ENCODE measurements at places on chromosomes 4 and X. TPM values are rescaled to one million over a fixed set of nuclear protein-coding genes. Genes with fewer than 3 reads are reported as not detected.

SORBS2 gene
- total RNA-seq = not detected

DNA sequence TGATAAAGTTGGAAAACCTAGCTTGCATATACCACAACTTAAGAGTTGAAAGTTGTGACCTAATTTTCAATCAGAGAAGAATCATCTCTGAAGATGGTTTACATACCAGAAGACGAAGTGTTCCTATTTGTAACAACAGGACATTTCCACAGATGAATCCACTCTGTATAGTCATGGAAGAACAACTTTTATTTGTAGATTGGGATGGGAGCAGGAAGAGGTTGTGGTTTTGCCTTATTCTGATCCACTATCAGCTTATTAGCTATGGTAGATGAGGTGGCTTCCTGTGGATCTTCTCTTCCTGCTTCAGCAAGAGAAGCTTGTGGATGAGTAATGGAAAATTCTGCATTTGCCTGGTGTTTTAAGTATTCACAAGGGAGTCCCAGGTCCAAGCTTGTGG lies 18.6 kb upstream of the SUPT20HL1 start:
- no peak for DNase-seq
- H3K4me3 ChIP-seq = no peak overlapping the region
- peaks cover 6% of the 10 kb centered on the region for H3K27me3 ChIP-seq

DNA sequence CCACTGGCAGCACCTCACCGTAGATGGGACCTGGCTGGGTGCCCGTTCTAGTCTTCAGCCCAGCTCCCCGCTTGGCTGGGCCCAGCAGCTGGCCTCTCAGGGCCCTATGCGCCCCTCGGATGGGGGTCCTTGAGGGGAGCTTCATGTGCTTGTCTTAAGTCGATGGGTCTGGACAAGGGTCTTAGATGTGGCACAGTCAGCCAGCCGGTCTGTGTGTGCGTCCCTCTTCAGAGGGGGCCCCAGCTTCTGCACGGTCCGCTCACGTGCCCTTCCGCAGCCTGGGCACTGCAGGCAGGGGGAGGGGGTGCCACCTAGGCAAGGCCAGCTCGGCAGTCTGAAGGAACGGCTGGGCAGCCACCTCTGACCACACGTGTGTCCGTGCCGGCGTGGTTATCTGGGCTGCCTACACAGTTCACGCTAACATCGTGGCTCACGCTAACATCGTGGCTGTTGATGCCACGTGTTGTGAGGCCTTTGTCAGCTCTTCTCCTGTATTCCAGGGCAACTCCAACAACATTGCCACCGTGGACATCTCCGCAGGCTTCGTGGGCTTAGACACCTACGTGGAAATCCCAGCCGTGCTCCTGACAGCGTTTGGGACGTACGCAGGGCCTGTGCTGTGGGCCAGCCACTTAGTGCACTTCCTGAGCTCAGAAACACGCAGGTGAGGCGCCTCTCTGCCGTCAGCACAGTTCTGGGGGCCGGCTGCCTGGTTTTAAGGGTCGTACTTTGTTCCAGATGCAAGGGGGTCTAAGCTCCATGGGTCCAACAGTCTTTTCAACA lies 34.5 kb downstream of the PIGG start:
- no peak for DNase-seq
- H3K27me3 ChIP-seq = no peaks in the 10 kb centered on the region
- no peaks in the 10 kb centered on the region for H3K4me1 ChIP-seq
- no peak overlapping the region for H3K4me3 ChIP-seq

GRCh38 chrX:24874604-24875247 lies 141.0 kb downstream of the ARX start:
- peaks cover 4% of the 10 kb centered on the region for H3K36me3 ChIP-seq
- no peaks in the 10 kb centered on the region for H3K4me1 ChIP-seq
- no peaks in the 10 kb centered on the region for H3K27me3 ChIP-seq
- H3K4me3 ChIP-seq = no peak overlapping the region

GRCh38 chrX:25019707-25020390 lies 4.1 kb upstream of the ARX start:
- peaks cover 82% of the 10 kb centered on the region for H3K27me3 ChIP-seq
- H3K36me3 ChIP-seq = no peaks in the 10 kb centered on the region
- no peak for DNase-seq
- peaks cover 15% of the 10 kb centered on the region for H3K4me1 ChIP-seq
- no peak overlapping the region for H3K4me3 ChIP-seq
- no peak overlapping the region for H3K27ac ChIP-seq

All from activated CD8-positive, alpha-beta memory T cell treated with anti-CD3 and anti-CD28 coated beads, Interleukin-2, amount 10 ng/mL, durations not matched to agents 7 days and 5 days (primary cell).